T follicular helper cell (primary cell): ENCODE measurements at places on chromosomes 3 and 15.
A peak's percentile ranks its signal among the peaks of the same experiment; 100 is the strongest.

GRCh38 chr3:57268416-57268815, 24.1 kb downstream of the ASB14 start:
- DNase-seq, result no peak

DNA sequence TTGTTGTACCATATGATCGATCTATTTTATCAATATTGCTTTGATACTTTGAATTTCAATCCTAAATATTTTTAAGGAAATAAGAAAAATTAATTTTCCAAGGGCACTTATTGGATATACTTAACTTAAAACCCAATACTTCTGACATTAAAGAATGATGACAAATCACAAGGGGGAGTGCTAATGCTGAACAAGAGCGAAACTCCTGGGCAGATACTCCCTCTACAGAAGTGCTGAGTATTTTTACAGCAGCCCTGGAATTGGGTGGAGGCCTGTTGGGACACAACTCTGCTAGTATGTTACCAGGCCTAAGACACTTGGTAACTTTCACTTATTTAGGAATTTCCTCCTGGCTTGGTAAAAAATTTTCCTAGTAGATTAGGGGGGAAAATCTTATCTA, 46.2 kb downstream of the DENND6A start:
- DNase-seq, result no peak

GRCh38 chr3:46378426-46378942, 7.7 kb downstream of the CCR5 start:
- peak; percentile 28 for DNase-seq

DNA sequence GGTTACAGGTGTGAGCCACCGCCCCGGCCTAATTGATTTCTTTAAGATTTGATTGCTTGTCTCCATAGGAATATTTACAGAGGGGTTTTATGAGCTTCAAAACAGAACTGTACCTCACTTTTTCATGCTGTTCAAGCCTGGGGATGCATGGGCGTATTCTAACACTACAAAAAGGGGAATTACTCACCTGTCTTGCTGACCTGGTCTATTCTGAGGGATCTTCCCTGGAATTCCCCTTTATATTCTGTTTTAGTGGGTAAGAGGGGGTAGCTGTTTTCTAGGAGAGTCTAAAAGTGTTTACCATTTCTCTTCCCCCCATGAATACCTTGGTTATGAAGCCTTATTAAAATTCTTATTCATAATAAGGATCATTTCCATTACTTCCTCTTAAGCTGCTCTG, 48.1 kb downstream of the NME9 start:
- no peak for DNase-seq

DNA sequence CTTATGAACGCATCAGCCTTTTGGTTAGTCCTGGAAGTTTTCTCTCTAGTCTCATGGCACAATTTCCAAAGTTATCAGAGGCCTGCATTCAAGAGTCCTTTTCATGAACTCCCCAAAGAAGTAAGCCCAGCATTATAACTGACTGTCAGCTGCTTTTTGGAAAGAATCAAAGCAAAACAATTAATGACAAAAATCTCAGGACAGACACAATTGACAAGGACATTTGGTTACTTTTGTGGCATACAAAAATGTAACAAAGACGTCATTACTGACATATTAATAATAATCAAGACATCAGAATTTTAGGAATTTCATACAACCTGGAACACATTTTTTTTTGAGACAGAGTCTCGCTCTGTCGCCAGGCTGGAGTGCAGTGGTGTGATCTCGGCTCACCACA, 21.2 kb downstream of the KATNBL1 start:
- DNase-seq, result no peak

GRCh38 chr3:130480736-130481135, 36.2 kb upstream of the COL6A6 start:
- DNase-seq, result no peak

DNA sequence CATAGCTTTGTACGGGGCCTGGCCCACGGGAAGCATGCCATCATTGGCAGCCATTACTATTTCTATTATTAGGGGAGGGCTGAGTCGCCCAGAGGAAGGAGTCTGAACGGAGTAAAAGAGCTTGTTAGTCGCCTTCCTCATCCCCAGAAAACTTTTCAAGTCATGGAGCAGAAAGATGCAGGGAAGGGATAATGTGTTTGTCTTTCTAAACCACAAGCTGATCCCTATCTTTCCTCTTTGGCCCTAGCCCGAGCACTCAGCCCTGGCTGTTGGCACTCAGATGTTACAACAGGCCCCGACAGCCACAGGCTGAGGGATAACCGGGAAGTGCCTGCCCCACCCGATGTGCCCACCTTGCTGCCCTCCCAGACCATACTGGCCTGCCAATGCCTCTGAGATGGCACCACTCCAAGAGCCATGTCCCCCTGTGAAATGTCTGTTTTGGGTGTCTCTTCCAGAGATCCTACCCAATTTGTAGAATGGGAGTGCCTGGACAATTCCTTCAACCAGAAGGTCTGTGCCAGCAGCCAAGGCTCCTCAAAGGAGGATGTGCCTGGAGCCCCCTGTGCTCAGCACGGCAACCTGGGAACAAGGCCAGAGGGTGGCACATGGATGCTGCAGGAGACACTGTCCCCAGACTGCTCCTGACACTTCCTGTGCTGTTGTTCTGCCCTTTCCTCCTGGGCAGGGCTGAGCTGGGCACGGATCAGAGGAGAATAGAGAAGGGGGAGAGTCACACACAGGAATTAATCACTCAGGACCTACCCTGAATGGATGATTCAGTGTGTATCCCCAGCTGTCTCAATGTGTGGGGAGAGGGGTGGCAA, 10.8 kb downstream of the PAK6 start:
- no peak for DNase-seq

DNA sequence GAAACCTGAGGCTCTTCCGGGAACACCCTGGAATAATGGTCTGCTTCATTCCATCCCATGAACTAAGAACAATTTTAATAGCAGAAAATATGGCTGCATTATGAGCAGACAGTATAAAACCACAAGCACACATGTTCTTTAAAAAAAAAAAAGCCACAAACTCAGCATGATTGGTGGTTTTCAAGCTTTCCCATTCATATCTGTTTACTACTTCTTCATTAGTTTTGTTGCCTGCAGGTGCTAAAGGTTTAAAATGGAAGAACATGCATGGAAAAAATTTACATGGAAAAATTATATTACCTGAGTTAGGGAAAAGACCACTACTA, 137.9 kb upstream of the HES1 start:
- DNase-seq, result no peak

- DNase-seq, result no peak
Measured at GRCh38 chr3:195063581-195064193, 207.3 kb downstream of the XXYLT1 start.

GRCh38 chr15:61521953-61522352, 292.9 kb upstream of the RORA start:
- no peak for DNase-seq

DNA sequence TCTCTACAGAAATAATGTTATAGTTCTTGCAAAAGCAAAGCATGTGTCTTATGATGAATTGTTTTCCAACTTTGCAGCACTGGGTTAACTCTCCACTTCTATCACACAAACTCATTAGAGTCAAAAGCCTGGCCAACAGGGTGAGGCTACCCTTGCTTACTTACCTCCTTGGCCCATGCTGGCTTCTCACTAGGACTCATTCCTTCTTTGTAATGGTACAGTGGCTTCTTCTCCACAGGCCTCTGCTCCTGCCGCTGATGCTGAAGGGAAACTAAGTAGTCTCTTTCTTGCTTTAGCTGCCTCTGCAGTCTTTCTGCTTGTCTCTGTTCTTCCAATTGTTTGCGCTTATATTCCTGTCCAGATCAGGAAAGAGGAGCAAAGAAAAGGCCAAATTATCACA, 111.5 kb upstream of the SLC2A2 start:
- no peak for DNase-seq

DNA sequence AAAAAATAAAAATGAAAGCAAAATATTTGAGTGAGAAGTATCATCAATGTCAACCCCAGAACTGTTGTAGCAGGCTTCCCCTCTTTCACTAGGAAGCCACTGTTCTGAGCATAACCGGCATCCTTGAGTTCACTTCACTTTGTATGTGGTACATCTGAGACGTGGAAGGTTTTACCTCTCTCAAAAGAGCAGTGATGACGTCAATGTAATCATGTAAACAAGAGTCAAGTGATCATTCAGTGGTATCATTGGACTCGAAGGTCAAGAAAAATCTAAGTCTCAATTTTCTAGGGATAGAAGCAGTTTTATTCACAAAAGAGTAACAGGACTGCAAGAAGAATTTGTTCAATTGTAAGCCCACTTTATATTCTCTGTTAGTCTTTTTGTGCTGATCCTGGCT, 339.8 kb upstream of the THRB start:
- no peak for DNase-seq
